Progenitor cell of endocrine pancreas (in vitro differentiated cells): ENCODE measurements at places on chromosomes 4 and X. TPM values are rescaled to one million over a fixed set of nuclear protein-coding genes. Genes with fewer than 3 reads are reported as not detected.

The CXCL9 gene
- not detected in 2 replicates for total RNA-seq

The CTAG1A gene
- total RNA-seq = not detected in 2 replicates

The PHOX2B gene
- total RNA-seq = not detected in 2 replicates

The KLKB1 gene
- total RNA-seq = not detected in 2 replicates

The FHIP1A gene
- total RNA-seq = 26.2 and 26.9 TPM in 2 replicates

The HSPA4L gene
- 3.5 and 4.8 TPM in 2 replicates for total RNA-seq

The GAB3 gene
- total RNA-seq = 0.13 and 0.14 TPM in 2 replicates

The GPR34 gene
- not detected in 2 replicates for total RNA-seq

The HERC6 gene
- 6.2 and 7.3 TPM in 2 replicates for total RNA-seq

The ACTRT1 gene
- not detected in 2 replicates for total RNA-seq

The NEXMIF gene
- total RNA-seq = 1.7 and 1.8 TPM in 2 replicates

The COX7B2 gene
- total RNA-seq = not detected in 2 replicates
